Fibroblast of skin of left biceps (primary cell): ENCODE measurements at places on chromosomes 5 and 9.

- no peak for DNase-seq
Measured at GRCh38 chr5:168583742-168584482, 4.7 kb upstream of the PANK3 start.

DNA sequence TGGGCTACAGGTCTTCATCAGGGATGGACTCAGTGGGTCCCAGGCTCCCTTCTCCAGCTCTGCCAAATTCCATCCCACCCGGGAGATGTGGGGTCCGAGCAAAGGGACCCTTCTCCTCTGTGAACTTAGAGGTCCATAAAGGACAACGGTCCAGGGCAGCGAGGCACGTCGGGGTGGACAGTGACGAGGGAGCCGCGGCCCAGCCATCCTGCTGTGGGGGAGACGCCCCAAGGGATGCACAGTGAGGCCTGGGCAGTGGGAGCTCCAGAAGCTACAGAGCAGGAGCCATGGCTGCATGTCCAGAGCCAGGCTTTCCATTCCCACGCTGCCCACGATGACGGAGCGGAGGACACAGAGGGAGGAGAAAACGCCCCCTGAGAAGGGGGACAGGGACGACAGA is 107.5 kb upstream of the PPP1R26 start:
- no peak for DNase-seq

GRCh38 chr5:9657819-9658218 is 27.7 kb upstream of the TAS2R1 start:
- no peak for DNase-seq

GRCh38 chr5:160210606-160211005 is 18.7 kb upstream of the FABP6 start:
- DNase-seq: no peak

DNA sequence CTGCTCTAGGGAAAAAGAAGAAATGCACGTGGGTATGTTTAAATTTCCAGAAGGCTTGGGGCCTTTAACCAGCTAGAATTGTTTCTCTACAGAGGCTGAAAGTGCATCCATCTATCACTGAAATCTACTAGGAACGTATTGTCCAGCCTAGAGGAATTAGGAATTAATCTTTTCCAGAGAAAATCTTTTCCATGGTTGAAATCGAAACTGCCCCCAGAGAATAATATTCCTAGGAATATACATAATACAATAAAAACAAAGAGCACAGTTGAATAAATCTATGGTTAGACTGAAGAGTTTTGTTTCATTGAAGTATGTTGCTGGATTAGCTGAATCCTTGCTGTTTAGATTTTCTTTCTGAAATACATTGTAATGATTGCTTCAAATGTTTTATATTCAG is 378.5 kb downstream of the PLK2 start:
- DNase-seq: no peak

DNA sequence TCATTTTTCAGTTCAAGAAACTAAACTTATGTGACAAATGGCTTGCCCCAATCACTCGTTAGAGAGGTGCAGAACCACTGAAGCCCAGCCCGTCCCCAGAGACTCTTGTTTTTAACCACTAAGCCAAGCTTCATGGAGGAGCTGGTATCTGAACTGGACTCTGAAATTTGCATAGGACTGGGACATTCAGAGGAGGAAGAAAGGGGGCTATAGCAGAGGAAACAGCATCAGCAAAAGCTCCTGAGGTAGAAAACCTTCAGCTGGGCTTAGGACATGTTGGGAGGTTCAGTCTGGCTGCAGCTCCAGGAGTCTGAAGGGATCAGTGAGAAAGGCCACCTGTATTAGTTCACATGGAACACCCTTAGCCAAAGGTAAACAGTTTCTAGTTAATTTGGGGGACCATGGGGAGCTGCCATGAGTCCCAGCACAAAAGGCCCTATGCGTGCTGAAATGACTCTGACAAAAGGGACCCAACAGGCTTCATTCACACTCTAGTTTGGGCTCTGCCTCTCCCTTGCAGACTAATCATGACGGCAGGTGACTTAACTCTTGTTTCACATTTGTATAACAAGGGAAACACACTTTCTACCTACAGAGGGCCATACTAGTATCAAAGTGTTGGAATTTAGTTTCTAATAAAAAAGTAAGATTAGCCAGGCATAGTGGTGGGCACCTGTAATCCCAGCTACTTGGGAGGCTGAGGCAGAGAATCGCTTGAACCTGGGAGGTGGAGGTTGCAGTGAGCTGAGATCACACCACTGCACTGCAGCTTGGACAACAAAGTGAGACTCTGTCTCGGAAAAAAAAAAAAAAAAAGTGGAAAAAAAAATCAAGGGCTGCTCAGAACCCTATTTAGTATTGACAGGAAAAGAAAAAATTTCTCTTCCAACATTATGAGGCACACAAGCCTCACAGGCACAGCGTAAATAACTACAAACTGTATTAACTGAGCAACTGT is 10.2 kb downstream of the FBXO10 start:
- no peak for DNase-seq

- no peak for DNase-seq
Measured at GRCh38 chr9:105259731-105260612, 15.5 kb downstream of the SLC44A1 start.

DNA sequence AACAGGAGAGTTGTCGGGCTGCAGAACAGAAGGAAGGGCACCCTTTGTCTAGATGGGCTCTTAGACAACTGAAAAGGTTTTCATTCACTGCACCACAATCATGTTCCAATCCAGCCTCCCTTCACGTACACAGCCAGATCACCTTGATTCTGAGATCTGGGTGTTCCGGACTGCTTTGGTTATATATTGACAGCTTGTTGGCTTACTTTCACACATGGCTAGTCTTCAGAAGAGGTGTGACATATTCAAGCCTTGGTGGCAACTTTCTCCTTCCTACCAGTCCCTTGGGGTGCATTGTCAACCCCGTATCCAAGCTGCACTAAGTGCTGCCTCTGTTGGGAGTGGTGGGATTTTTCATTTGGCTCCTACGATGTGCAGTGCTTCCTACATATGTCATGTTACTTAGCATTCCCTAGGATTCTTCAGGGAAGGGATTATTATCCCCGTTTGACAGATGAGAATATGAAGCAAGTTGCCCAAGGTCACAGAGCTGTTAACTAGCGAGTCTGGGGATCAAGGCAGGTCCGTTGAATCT is 100.6 kb downstream of the LIFR start:
- DNase-seq: no peak

DNA sequence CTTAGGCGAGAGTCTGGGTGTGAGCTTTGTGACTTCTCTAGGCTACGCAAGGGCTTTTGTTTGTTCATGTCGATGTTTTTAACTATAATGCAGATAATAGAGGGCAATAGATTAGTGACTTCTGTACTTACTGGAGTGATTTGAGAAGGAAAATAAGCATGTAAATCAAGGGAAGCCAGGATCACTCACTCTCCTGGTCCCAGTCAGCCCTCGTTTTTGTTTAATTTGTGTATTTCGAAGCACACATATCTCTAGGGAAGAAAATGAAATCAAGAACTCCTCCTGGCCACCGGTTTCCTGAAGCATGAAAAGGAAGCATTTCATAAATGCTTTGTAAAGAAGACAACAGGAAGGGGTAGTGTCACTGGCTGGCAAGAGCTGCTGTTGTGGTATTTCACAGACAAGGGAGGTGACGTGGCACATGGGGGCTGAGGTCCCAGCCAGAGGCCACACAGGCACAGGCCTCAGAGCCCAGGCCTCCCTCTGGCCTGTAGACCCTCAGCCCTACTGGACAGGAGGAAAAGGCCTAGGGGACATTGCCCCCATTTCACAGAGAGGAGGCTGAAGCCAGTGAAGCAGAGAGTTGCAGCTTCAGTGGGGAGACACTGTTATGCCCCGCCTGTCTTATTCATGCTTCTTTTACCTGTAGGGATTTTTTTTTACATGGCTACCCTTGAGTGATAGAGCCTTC is 34.1 kb downstream of the IRF1 start:
- no peak for DNase-seq

DNA sequence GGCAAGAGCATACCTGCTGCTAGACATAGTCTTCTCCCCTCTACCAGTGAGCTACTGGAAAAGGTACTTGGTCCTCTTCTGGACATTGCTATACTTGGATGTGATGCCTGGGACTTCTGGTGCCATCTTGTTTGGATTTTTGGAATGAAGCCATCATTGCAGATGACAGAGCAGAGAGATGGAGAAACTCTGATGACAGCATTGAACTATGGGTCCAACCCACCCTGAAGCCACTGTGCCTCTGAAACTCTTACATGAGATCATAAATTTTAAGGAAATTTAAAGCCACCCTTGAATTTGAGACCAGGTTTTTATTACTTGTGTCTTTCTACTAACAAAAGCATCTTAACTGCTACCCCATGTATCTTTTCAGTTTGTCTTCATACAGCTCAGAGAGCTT is 151.1 kb upstream of the SMIM23 start:
- DNase-seq: no peak

DNA sequence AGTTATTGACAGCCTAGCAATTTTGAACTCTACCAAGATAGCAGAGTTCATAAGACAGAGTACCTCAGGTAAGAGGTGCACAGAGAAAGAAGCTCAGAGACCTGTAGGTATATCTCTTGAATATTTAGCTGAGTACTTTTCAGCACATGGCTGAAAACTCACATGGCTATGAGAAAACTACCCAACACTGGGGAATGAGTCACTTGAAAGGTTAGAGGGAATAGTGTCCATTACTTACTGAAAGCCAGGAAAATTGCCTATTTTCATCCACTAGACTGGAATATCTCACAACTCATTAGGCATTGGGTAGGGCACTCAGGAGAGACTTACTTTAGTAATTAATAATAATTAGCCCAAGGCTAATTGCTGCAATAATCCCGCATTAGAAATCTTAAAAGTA is 8.3 kb downstream of the TSLP start:
- no peak for DNase-seq
